ENCODE measurements at places on chromosomes 2 and 18. TPM values are rescaled to one million over a fixed set of nuclear protein-coding genes. Genes with fewer than 3 reads are reported as not detected.

The CD226 gene
- total RNA-seq, result 0.17 TPM

The TMEM182 gene
- 6.3 TPM for total RNA-seq

The MEP1B gene
- 0.15 TPM for total RNA-seq

The FSIP2 gene
- not detected for total RNA-seq

The CHRNG gene
- not detected for total RNA-seq

The UGT1A8 gene
- total RNA-seq, result not detected

The IL36RN gene
- total RNA-seq, result 0.13 TPM

The VIL1 gene
- 0.16 TPM for total RNA-seq

All from A549 treated with DMSO at 1 μM for 4 hours (cell line).